SIG-M5 (cell line): ENCODE measurements at places on chromosomes 4 and X.

DNA sequence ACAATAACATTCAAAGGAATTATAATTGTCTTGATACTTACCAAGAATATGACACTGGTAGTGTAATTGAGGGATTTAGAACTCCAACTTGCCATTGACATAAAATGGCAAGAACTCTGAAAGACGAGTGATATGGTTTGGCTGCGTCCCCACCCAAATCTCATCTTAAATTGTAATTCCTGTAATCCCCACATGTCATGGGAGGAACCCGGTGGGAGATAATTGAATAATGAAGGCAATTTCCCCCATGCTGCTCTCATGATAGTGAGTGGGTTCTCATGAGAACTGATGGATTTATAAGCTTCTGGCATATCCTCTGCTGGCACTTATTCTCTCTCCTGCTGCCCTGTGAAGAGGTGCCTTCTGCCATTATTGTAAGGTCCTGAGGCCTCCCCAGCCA is 1536.4 kb downstream of the TECRL start:
- DNase-seq: no peak

DNA sequence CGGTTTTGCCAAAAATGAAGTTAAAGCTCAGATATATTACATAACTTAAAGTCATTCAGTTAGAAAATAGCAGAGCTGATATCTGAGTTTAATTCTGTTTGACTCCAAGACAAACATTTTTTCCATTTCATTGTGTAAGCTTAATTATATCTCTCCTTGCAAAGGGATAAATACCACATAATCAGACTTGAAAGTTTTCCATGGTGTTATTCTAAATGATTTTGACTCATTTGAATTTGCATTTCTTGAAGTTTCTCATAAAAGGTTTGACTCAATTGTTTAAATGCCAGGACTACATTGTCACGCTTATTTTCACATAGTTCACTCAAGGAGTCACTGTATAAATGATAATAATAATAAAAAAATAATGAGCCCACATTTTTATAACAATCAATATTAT is 39.4 kb upstream of the DDX60 start:
- DNase-seq: no peak

DNA sequence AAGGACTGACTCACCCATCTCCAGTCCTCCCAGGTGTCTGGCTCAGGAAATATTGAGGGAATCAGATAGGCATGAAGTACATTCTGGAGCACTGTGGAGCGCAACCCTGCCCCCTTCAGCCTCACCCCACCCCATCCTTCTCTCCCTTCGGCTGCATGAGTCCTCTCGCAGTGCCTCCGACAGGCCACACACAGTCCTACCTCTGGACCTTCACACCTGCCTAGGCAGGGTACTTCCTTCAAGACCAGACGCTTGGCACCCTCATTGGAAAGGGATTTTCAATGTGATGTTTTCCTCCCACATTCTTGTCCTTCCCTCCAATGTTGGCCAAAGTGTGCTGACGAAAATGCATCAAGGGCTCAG is 26.8 kb upstream of the PPP2R2C start:
- no peak for DNase-seq

- no peak for DNase-seq
These were observed 245.8 kb downstream of the ADAMTS3 start for GRCh38 chr4:72323227-72323626.

- no peak for DNase-seq
These were observed 38.5 kb upstream of the SMIM10L2A start for GRCh38 chrX:135383249-135383648.

DNA sequence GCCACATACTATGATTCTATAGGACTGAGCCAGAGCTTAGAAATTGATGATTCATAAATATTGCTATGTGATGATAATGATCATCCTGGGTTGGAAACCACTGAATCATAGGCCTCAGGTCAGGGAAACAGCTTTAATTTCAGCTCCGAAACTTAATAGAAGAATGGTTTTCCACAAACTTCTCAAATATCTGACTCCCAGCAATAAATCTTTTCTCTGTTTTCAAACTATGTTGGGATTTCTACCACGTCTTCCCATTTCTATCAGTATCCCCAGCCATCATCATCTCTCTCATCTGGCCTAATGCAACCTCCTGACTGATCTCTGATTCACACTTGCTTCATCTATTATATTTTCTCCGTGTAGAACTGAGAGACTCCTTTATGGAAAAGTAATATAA is 521.8 kb upstream of the AGA start:
- no peak for DNase-seq

GRCh38 chrX:112190646-112191045 is 108.1 kb upstream of the TRPC5 start:
- DNase-seq: no peak

DNA sequence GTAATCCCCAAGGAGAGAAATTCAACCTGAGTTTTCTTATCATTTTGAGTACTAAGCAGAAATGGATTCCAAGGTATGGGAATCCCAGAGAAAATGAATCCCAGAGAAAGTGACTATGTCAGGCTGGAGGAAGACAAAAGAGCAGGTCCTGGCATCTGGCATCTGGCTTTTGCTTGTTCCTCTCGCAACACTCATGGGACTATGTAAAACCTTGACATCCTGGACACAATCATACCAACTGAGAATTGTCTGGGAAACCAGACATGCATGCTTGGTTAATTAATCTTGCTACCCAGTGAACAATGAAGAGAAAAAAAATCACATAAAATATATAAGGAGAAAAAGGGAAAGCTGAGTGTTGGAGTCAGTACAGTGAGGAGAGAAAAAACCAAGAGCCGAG is 12.9 kb downstream of the DCAF8L1 start:
- no peak for DNase-seq

GRCh38 chr4:29277381-29277780 is 1442.8 kb upstream of the PCDH7 start:
- DNase-seq: no peak

GRCh38 chr4:78529569-78530209 is 21.9 kb upstream of the ANXA3 start:
- DNase-seq: no peak

- no peak for DNase-seq
These were observed 584 bp downstream of the TMEM271 start for GRCh38 chr4:575281-576141.

DNA sequence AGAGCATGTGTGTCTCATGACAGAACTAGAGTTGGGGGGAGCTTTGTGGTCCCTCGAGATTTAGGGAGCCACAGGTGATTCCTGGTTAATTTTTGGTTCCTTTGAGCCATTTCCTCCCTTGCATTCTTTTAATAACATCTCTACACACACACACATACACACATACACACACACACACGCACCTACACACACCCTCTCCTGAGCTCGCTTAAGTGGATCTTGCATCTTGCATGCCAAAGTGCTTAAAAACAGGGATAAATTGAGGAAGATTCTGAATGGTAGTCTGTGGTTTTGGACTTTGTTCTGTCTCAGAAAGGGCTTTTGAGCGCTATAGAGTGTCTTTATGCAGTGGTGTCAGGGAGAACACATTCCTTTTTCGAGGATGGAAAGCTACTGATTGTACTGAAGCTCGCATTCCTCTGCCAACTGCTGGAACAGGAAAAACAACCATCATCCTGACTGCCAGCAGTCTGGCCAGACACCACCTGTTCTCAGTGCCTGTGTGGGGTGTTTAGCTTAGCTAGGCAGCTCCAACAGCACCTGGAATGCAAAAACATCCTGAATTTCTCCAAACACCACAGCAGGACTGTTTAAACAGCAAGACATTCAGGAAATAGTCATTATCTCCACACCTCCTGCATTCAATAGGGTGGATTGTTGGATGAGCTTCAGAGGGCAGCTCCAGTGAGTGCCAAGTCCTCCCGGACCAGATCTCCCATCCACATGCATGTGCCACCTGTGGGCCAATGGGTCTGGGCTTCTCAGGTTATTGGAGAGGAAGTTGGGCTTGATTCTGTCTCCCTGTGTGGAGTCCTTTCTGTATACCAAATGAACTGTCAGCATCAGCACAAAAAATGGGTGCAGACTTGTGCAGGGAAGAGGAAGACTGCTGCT is 21.9 kb upstream of the IGFBP7 start:
- no peak for DNase-seq

GRCh38 chr4:75790024-75790423 is 65.6 kb downstream of the USO1 start:
- no peak for DNase-seq

GRCh38 chr4:36320117-36320896 is 38.9 kb downstream of the DTHD1 start:
- DNase-seq: no peak

GRCh38 chrX:46573892-46574773 is 568 bp downstream of the CHST7 start:
- no peak for DNase-seq

DNA sequence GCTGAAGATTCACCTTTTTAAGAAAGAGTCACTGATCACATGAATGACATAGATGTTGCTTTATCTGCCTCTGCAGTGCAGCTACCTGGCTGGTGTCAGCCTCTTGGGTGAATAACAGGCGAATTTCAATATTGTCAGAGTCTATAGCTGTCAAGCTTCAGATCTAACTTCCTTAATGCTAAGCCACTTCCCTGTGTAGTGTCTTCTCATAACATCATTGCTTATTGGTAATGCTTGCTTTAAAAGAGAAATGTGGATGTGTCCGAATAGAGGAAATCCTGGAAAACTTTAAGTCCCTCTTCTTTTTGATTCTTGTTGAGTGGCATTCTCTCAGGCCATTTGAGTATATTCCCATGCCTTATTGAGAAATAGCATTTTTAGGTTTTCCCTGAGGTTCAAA is 7.3 kb upstream of the IGFBP7 start:
- no peak for DNase-seq

DNA sequence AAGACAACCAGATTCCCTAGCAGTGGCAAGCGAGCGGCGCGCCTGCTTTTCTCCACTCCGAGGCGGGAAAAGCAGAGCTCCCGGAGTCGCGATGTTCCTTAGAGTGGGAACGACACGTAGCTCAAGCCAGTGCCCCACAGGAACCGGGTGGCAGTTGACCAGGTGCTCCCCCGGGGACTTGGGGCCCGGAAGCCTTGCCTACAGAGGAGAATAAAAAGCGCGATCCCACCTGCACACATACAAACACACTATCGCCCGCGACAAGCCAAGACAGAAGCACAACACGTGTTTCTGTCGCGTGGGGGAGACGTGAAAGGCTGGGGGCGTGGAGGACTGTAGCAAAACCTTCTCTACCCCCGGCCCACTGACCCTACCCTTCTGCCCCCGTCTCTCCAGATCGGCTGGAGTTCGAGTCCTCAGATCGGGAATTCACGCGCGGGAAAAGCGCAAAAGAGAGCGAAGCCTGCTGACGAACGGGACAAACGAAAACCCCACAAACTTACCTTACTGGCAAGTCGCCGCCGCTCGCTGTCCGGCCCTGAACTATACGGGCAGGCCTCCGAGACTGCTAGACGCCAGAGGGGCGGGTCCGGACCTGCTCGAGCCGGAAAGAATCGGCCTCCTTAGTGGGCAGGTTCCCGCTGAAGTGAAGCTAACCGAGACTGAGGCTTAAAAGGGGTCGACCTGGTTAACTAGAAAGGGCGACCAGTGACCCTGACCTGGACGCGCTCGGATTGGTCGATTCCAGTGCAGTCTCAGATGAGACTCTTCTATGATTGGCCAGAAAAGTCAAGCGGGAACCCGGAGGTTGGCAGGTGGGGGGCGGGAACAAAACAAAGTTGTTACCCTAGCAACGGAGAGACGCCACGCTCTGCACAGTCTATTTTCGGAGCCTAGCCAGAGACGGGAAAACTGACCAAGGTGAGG is at the start of the genes DNAAF6 and NUP62CL:
TSS of gene DNAAF6 (plus strand) at position 842 of the 927 bp plus-strand sequence. CDS start 6,265 bp downstream, outside the sequence.
TSS of gene NUP62CL (minus strand) at position 664 of the 927 bp plus-strand sequence. CDS start 31,287 bp downstream, outside the sequence.
- no peak for DNase-seq

GRCh38 chr4:184280137-184280536 is 62.5 kb upstream of the ENPP6 start:
- no peak for DNase-seq

DNA sequence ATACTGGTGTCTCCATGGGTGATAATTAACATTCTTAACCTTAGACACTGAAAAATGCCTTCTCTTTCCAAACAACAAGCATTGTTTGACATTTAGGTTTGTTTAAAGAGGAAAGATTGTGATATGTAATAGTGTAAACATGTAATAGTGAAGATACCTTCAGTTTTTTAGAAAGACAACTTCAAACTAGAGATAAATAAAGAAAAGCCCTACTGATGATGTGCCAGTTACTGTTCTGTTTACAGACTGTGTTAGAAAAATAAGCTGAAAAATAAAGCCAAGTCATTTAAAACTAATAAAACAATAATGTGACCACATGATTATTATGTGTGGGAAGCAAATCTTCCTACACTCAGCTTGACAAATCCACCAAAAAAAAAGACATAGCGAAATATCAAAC is 2035.3 kb upstream of the TENM3 start:
- DNase-seq: no peak
